NCI-H69 (cell line): ENCODE measurements at places on chromosomes 3 and 15.

GRCh38 chr3:99863588-99863987, 45.9 kb downstream of the CMSS1 start:
- DNase-seq, result no peak

DNA sequence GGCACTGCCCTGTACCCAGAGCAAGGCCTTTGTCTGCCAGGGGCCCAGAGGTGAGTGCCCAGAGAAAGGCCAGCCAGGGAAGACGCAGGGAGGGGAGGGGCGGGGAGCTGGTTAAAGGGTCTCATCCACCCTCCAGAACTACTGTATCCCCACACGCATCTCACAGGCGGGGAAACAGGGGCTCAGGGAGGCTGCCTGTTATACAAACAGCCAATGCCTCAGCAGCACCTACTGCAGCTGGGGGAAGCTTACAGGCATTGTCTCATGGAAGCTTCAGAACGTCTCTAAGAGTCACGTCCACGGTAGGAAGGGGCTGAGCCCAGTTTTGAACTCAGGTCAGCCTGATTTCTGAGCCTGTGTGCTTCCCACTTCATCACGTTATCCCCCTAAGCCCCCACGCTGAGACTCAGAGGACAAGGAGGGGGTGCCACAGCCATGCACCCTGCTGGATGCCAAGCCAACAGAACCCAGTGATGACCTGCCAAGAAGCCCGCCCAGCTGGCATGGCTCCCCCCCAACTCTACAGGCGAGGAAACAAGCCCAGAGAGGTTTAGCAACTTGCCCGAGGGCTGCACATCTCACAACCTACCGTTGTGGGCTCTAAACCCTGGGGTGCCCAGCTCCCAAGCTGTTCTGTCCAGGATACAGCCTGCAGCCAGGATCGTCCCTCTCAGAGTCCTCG, 54.5 kb downstream of the IQSEC1 start:
- peak; percentile 43 for DNase-seq

DNA sequence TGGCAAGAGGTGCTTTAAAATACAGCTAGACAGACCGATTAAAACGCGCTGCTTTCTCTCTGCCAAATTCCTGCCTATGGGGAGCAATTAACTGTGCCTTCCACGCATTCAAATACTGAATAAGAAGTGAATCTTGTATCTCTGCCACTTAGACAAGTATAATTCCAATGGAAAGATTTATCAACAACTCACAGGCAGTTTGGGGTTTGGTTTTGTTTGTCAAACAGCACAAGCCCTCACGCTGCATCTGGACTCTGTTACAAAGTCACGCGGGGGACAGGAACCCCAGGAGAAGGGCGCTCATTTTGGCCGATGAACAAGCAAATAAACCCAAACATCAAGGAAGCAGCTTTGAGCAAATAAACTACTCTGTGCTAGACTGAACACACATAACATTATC, 61.8 kb upstream of the TMCO5A start:
- DNase-seq, result peak; percentile 65

GRCh38 chr3:186193534-186194450, 84.9 kb upstream of the ETV5 start:
- no peak for DNase-seq

DNA sequence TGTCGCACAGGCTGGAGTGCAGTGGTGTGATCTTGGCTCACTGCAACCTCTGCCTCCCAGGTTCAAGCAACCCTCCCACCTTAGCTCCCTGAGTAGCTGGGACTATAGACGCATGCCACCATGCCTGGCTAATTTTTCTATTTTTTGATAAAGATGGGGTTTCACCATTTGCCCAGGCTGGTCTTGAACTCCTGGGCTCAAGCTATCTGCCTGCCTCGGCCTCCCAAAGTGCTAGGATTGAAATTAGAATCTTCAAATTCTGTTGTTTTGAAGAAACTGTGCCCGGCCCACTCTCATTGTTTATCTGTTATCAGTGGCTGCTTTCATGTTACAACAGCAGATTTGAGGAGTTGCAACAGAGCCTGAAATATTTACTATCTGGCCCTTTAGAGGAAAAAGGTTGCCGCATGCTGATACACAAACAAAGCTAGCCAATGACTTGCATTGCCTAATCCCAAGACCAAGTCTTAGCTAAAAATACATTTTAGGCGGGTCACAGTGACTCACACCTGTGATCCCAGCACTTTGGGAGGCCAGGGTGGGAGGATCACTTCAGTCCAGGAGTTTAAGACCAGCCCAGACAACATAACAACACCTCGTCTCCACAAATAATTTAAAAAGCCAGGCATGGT, 43.2 kb upstream of the PPP4R2 start:
- DNase-seq, result no peak

DNA sequence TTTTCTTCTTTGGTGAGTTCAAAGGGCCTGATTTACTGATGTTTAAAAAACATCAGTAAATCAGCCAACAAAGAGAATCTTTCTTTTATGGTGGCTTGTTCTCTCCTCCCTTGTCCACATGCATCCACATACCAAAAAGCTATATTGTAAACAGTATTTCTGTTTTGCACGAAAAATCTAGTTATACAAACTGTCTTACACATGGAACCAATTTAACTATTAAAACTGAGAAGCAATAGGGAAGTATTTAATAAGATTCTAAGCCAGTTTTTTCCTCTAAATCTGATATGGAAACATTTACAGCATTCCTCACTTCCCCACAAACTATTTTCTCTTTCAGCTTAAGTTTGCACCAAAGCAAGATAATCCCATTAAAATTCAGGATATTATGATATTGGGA, 110.8 kb upstream of the ICE2 start:
- DNase-seq, result no peak

GRCh38 chr15:44137750-44138149, 57.3 kb downstream of the FRMD5 start:
- peak; percentile 91 for DNase-seq

- no peak for DNase-seq
Observed at GRCh38 chr3:68090571-68090970, 436.2 kb upstream of the SUCLG2 start.

DNA sequence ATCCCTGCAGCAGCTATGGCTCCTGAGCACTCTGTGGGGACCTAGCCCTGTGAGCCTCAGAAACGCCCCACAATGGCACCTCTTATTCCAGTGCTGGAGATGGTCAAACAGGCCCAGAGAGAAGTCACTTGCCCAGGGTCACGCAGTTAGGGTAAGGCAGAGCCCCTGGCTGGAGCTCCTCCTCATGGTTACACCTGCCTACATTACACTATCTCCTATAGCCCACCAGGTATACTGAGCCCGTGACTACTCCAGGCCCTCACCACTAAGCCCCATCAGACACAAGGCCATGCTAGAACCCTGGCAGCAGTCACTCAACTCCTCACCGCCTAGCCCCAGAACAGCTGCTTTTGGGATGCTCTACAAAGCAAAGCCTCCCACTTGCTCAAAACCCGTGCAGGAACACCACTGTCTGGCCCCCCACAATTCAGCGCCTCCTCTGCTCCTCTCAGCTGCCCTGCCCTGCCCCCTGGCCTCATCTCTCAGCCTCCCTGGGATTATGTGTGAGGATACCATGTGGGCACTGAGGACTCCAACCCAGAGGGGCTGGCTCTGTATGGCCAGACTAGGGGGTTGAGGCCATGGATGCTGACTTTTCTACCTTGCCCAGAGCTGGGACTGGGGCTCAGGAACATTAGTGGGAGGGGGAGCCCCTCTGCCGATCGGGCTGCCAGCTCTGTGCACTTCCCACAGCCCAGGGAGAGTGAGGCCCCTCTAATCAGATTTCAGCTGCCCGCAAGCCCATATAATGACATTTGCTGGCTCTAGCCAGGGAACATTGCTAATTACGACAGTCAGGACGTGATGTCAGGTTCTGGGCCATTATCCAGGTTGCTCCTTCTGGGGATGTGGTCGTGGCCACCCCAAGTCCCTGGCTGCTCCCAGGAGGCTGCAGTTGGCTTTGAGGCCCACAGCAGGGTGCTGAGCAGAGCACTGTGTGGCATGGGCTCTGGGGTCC, 4.0 kb downstream of the NT5DC2 start:
- no peak for DNase-seq

DNA sequence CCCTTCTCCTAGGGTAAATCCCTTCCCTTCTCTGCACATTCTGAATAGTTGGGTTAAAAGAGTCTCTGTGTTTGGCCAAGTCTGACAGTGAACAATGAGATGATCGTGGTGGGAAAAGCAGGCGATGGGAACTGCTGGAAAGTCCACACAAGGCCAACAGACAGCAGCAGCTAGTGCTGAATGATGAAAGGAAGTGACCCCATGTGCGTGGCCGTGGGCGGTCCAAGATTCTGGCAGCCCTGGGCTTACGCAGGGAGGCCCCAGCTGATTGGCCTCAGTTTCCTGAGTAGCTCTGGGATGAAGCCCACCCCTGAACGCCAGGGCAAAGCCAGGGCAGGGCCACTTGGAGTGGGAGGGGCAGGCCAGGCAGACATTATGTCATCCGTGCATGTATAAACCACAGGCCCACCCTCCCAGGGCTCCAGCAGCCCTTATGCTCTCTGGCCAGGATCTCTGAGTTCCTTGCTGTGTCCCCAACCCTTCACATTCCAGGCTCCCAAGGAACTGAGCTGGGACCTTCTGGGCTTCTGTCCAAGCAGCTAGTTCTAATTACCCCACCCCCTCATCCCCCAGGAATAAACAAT, 57.8 kb downstream of the CDC25A start:
- DNase-seq, result peak; percentile 11

DNA sequence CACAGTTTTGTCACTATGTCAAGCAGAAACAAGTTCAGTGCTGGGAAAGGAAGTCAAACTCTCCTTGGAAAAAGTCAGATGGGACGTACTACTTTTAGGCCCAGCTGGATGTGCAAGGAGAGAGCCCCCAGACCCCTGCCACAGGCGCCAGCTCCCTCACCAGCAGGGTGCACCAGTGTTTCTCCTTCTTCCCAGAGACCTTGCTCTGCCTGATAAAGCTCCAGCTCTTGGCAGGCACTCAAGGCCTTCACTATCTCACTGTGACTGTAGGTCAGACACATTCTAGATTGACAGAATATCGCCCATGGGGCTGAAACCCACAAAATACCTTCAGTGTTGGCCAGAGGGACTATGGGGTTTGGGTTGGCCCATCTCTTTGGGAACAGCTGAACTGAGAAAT, 54.8 kb upstream of the CHRNB4 start:
- DNase-seq, result no peak

DNA sequence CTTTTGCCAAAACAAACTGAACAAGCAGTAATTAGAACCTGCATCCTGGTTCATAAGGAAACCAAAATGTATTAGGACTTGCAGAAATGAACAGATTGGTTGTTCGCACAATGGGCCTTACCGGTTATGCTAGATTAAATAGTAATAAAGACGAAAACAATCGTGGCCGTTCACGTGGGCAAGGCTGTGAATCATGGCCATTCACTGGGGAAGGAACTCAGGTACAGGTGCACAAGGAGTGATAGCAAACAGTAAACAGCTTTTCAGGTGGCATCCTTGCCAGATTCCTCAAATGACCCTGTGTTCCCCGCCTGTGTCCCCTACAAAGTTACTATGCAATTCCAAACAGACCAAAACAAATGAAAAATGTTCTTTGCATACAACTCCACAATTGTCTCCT, 8.2 kb downstream of the LRIG1 start:
- DNase-seq, result peak; percentile 85

DNA sequence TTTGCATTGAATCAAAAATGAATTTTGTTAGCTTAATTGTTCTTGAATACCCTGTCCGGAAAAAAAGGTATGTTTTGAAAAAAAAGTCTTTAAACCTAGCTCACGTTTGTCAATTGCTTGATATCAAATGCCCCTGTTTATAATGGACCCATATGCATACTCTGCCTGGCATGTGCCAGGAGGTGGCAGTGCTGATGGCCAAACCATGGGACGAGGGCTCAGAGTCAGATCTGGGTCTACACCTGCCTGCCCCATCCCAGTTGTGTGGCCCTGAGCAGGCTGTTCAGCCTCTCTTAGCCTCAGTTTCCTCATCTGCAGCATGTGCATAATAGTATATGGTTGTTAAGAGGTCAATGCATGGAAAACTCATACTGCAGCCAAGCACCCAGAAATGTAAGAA, 38.8 kb downstream of the PRKCD start:
- DNase-seq, result peak; percentile 12

GRCh38 chr3:177569193-177569592, 371.9 kb upstream of the TBL1XR1 start:
- DNase-seq, result peak; percentile 21

- peak; percentile 72 for DNase-seq
Observed at GRCh38 chr3:191412759-191413158, 48.2 kb upstream of the PYDC2 start.

DNA sequence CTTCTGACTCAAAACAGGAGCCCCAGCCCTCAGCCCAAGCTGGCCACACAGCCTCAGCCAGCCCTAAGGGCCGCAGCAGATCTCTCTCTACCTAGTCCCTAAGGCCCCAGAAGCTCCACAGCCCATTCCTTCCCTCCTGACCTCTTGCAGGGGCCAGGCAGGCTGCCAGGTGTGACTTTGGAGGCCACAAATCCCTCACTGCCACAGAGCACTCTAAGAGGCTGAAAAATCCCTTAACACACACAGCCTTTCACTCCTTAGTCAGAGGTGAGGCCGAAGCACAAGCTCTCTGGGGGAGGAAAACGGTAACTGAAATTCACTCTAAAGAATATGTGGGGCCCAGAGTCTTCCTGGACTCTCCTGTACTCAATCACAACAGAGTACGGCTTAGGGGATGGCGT, 23.3 kb downstream of the LRRC2 start:
- DNase-seq, result no peak

DNA sequence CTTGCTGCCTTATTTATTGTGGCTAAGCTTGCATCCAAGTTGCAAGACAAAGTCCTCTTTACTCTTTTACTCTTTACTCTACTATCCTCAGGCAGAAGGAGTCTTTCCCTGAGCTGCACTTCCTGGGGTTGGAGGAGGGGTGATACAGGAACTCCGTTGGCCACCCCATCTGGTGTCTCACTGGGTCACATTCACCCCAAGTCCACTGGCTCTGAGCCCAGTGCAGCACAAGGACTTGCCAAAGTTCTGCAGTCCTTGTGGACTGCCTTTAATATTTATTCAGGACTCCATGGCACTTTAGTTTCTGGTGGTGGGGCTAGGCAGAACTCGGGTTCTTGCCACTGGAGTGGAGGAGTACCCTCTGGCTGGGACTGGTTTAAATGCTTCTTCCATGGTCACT, 165.4 kb upstream of the KCNH8 start:
- DNase-seq, result no peak

DNA sequence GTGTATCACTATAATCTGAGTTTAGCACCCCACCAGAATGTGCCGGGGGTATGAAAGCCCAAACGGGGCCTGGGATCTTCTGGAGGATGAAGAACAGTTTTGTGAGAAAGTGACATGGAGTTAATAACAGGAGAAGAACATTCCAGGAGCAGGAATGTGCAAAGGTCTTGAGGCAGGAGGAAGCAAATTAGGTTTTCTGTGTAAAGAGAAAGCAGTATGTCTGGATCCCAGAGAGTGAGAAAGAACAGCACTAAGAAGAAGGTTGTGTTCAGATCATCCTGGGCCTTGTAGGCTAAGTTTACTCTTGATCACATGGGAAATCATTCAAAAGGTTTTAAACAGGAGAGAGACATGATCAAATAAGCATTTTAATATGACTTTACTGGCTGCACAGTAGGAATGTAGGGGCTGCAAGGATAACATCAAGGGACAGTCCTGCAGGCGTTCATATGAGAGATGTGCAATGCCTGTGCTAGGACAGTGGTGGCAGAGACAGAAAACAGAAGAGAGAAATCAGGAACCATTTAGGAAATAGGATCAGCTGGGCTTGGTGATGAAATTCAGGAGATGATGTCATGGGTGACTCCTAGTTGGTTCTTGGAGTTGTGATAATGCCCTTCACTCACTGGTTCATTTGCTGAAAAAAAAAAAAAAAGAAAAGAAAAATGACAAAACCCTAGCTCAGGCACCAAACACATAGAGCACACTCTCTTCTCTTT, 113.5 kb downstream of the TNIK start:
- no peak for DNase-seq
